SHP77 treated with DMSO at 0.1 percent for 48 hours (cell line): ENCODE measurements at places on chromosomes 5 and 9.

DNA sequence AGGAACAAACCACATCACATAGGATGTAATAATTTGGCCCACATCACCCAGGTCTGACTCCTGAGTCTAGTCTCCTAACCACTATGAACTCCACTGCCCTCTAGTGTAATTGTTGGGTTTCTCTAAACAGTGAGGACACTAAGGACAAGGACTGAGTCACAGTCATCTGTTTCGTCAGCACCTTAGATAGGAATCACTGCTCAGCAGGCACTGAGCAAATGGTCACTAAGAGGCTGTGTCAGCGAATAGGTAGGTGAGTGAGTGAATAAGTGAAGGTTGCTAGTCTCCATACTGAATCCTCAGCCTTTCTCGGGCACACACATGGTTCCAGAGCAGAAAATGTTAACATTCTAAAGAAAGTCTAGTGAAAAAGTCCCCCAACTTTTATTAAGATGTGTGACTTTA lies 278.6 kb downstream of the SPOCK1 start:
- DNase-seq = peak; percentile 51

GRCh38 chr9:136688274-136689107 lies 1.2 kb upstream of the AGPAT2 start:
- DNase-seq = no peak

GRCh38 chr5:111583758-111584203 lies 71.4 kb upstream of the STARD4 start:
- DNase-seq = no peak

DNA sequence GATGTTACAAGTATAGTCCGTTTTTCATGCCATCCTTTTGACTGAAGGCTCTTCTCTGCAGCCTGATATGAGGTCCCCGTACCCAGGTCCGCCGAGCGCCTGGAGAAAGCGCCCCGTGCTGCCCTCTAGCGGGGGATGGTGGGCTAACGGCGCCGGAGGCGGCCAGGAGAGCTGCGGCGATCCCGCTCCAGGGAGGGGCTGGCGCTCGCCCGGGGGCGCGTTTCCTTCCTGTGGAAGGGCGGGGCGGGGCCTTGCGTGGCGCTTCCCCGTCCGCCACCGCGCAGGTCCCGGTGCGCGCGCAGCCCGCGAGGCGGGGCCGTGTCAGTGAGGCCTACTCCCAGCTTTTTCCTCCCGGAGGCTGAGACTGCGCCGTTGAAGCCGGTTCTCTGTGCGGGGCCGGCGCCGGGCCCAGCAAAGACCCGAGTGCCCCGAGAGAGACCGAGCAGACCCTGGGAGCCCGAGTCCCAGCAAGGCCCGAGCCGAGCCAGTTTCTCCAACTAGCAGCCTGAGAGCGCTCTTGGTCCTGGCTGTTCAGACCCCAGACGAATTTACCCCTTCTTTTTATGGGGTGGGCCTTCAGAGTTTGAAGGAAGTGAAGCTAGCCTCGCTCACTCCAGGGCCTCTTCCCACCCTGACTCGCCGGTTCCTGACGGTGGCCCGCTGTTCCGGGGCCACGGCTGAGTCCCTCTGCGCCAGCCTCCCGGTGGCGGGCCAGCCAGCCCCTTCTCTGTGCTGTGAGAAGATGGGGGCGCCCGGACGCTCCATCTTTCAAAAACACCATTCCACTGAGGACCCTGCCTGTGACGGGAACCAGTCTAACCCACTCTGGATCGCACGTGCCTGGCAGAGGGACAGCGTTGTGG lies 9.7 kb upstream of the PHF2 start:
- DNase-seq = peak; percentile 84

DNA sequence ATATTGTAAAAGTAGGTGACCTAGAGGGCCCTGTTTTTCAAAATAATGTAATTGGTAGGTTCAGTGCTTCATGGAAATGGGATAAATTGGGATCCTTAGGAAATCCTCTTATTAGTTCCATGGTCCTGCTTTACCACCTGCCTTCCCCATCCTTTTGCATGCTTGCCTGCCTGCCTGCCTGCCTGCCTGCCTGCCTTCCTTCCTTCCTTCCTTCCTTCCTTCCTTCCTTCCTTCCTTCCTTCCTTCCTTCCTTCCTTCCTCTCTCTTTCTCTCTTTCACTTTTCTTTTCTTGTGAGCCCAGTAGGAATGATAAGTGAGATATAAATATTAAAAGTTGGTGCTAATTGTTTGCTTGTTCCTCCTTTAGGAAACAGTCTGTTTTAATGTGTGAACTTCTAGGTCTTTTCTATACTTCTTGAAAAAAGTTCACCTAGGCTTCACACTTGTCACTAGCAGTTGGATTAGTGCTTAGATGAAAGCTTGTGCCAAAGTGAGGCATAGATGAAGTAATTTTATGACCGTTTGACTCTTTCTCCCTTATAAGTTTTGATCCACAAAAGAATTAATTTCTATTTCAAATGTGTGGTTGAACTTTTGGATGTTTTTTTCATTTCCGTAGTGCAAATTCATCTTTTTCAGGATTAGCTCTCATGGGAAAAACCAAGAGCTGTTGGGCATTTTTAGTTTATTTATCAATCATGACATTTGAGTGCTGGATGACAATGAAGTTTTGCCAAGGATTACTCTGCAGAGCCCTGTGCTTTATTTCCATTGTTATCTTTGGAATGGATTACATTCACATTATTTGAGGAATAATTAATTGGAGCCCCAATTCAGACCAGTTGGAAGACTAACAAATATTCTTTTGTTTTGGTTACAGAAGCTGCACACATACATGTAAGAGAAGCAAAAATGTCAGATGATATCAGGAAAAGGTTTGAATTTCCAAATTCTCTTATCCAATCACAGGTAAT lies 30.7 kb downstream of the FOCAD start:
- DNase-seq = no peak

GRCh38 chr5:31783731-31784130 lies 144.8 kb downstream of the PDZD2 start:
- DNase-seq = no peak
